KG1 (cell line): ENCODE measurements at places on chromosomes 1 and 21.

DNA sequence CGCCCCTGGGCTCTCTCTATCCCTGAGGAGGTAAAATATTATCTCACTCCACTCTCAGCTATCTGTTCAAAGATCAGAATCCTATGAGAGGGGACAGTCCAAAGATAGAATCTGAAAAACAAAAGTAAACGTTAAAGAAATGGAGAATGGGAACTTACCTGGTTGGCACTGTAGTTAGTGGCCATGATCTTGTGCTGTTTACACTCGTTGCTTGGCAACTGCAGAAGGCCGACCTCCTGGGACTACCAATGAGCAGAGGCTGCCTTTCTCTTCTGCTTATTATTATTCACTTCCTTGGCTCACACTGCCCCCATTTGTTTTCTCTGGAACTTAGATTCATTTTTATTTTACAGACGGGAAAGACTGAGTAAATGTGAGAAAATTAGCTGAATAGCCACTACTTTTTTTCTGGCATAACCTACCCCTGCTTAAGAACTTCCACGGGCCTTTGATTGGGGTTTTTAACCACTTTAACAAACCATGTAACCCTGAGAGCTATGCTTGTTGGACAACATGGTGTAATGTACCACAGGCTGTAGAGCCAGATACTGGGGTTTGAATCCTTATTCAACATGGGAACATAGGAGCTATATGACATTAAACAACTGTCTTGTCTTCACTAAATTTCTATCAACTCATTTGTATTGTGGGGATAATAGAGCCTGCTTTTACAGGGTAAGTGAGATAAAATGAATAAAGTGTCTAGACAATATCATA lies at the start of gene CFAP126:
TSS of gene CFAP126 (minus strand) at position 193 of the 717 bp plus-strand sequence. CDS start at position 185, 8 bp downstream.
- DNase-seq = no peak

DNA sequence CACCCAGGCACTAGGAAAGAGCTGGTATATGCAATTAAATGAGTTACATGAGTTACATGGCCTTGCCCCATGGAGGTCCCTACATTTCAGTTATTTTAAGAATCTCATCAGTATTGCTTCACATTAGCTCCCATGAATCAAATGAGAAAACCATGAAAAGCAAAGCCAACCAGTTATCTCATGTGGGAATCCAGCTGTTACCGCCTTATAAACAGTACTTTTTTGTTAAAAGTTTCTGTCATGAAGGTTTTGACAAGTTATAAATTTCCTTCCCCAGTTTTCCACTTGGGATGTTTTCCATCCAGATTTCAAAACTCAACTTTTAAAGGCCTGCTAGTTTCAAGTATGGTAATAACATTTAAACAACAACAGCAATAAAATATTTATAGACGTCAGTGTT lies 544.8 kb downstream of the NUF2 start:
- DNase-seq = no peak

- DNase-seq = no peak
Observed at GRCh38 chr1:53066488-53066887, 4.5 kb downstream of the PODN start.

DNA sequence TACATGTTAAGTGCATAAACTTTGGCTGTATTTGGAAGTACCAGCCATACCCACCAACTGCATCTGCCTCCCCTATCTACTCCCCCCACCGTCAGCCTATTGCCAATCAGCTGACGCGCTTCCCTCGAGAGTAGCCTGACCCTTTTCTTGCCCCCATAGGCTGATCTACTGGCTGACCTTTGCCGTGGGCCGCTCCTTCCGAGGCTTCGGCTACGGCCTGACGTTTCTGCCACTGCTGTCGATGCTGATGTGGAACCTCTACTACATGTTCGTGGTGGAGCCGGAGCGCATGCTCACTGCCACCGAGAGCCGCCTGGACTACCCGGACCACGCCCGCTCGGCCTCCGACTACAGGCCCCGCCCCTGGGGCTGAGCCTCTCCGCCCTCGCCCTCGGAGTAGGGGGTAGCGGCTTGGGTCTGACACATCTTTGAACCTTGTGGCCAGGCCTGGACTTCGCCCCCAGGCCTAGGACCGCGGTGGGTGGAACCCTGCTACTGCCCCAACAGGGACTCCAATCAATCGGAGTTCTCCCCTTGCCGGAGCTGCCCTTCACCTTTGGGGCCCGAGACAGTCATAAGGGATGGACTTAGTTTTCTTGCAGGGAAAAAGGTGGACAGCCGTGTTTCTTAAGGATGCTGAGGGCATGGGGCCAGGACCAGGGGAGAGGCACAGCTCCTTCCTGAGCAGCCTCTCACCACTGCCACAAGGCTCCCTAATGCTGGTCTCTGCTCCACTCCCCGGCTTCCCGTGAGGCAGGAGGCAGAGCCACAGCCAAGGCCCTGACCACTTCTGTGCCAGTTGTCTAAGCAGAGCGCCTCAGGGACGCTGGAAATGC lies 4.0 kb downstream of the GLMP start:
- no peak for DNase-seq

DNA sequence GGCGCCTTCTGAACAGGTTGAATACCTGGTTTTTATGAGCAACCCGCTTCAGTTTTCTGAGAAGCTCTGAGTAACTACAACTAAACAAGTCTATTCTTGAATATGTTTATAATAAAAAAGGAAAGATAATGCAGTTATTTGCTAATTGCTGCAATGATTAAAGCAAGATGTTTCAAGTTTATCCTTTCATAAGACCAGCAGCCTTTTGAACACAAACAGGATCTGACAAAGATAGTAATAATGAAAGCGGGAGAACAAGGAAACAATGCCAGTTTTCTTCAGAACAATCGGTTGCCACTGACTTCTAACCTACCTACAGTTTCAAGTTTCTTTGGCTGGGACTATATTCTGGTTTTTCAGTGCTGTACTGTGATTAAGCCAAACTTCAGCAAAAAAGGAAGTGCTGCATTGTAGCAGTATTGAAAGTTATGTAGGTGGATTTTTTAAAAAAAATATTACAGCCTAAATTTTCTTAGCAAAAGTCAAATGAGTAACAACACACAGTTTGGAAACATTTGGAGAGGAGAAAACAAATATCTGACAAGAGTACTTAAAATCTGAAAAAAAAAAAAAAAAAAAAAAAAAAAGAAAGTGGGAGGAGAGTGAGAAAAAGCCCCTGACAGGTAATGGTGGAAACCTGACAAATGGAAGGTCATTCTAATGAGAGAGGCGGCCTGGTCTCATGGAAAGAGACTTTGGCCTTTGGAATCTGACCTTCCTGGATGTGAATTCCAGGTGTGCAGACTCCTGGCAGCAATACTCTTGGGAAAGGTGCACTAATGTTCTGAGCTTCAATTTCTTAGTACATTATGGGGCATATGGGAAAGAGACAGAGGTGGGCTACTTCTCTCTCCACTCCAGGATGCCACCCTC lies 11.4 kb downstream of the KCNJ15 start:
- no peak for DNase-seq
